Stimulated activated CD8-positive, alpha-beta memory T cell treated with anti-CD3 and anti-CD28 coated beads, Interleukin-7, amount 100 ng/mL, for 4 hours (primary cell): ENCODE measurements at places on chromosomes 2 and 18.

GRCh38 chr2:108270768-108271506 lies 17.8 kb upstream of the SULT1C2 start:
- no peak for DNase-seq

GRCh38 chr2:25265802-25266201 lies 75.9 kb downstream of the DNMT3A start:
- DNase-seq = no peak

DNA sequence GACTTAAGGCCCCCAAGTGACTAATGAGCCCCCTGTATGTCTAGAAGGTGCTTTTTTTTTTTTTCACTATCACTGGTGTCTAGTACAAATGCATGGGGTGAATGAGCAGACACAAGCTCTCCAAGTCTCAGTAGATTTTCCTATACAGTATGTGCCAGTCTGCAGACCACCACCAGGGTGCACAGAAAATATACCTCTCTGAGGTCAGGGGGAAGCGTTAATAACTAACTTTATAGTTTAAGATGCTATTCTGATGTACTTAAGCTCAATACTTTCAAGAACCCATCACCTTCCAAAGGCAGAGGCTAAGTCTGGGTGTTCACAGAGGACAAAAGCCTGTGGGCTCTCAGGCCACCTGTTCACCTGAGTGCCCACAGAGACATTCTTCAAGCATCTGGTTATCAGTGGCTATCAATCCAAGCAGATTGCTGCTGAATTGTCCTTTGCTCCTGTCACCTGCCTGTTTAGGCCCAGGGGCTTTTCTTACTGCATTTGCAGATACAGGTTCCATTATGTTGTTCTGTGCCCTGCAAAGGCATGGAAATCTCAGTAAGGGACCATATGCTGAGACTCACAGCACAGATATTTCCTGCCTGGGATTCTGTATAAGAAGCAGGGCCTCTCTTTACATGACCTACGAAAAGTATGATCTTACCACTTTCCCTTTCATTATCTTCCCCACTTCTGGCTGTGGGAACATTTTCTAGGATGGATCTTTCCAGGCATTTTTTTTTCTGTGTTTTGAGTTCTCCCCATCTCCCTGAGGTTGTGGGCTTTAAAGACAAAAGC lies 534.6 kb downstream of the TNS1 start:
- no peak for DNase-seq

DNA sequence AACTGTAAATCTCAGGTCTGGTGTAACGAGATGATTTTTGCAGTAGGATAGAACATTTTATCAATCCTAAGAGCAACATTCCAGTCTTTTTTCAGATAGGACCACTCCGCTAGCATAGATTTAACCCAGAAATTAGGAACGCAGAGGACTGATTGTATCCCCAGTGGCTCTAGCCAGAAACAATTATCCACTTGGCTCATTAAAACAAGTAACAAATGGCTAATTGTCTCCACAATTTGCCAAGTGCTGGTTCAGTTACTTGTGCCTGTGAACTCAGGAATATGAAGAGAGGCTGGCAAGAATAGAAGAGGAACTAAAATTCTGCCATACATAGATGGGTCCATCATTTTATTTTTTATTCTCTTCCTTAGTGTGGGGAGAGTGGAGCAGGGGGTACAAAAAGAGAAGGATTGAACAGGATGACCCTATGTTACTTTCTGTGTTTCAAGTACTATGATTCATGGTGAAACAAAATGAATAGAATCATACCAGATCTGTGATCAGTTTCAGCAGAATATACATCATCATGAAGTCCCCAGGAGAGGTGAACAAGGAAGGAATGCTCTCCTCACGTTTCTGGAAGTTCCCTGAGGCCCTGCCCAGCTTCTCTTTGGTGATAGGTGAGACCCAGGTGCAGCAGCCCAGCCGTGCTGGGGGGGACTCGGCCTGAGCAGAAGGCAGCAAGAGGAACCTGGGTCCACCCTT lies 121.6 kb downstream of the ARL4C start:
- no peak for DNase-seq

DNA sequence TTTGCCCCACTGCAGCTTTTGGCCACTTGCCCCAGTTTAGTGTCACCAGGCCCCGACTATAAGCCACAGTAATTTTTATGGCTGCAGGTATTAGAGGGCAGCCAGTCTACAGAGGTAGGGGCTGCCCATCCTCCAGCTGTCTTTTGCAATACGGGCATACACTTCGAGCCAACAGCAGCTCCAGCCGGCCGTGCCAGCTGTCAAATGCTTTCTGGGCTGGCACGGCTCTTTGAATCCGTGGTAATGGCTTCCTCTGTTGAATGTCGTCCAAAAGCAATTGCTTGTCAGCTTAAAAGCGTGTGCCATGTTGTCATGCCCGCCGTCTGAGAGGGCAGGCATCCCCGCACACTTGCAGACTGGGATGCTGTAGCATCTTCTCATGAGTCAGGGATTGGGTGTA lies 41.3 kb downstream of the BCL2L11 start:
- no peak for DNase-seq

GRCh38 chr2:144429396-144430112 lies 90.4 kb downstream of the ZEB2 start:
- no peak for DNase-seq

DNA sequence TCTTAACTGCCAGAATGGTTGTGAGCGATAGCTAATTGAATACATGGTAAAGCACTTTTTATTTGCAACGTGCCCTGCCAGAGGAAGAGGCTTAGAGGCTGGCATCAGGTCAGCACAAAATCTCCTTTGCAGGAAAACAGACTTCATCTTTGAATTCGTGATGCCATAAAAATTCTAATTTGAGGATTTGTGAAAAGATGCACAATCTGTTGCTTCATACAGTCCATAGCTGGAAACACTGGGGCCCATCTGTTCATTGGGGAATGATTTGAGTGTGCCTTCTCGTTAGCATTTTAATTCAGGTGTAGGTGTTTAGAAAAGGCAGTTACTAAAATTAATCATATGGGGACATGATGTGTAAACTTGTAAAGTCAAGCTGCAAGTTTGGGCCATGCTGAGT lies 876.0 kb downstream of the SLC4A3 start:
- no peak for DNase-seq

GRCh38 chr2:234427081-234428061 lies 69.5 kb downstream of the ARL4C start:
- DNase-seq = no peak

DNA sequence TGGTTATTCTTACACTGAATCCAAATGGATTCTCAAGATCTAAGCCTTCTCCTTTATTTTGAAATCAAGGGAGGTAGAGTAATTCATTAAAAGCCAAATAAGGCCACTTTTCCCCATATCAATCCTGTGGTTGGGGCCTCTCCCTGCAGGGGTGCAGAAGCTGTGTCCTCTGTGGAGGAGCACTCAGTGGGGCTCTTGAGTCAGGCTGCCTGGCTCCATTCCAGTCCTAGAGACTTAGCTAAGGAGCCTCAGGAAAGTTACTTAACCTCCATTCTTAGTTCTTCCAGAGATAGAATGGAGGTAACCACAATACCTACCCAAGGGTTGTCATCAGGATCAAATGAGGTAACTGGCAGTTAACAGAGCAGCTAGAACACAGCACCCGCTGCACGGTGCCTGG lies 564.3 kb downstream of the CMPK2 start:
- DNase-seq = no peak

GRCh38 chr2:237097326-237097910 lies 11.7 kb downstream of the COPS8 start:
- DNase-seq = no peak

DNA sequence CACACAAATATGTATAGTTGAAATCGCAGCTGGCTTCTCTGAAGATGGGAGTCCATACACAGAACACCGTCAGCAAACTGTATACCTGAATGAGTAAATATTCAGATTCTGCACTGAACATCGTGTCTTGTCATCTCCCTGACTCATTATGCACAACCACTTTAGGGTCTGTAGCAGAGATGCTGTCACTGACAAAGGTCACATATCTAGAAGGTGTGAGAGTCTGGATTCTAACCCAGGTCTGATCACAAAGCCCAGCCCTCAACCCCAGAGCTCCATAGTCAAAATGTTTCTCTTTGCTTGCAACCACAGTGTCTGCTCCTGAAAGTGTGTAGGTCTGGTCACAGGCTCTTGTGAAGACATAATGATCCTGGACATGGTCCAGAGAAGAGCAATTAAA lies 78.3 kb upstream of the PAX8 start:
- DNase-seq = no peak

GRCh38 chr2:2270808-2271415 lies 60.2 kb downstream of the MYT1L start:
- no peak for DNase-seq

DNA sequence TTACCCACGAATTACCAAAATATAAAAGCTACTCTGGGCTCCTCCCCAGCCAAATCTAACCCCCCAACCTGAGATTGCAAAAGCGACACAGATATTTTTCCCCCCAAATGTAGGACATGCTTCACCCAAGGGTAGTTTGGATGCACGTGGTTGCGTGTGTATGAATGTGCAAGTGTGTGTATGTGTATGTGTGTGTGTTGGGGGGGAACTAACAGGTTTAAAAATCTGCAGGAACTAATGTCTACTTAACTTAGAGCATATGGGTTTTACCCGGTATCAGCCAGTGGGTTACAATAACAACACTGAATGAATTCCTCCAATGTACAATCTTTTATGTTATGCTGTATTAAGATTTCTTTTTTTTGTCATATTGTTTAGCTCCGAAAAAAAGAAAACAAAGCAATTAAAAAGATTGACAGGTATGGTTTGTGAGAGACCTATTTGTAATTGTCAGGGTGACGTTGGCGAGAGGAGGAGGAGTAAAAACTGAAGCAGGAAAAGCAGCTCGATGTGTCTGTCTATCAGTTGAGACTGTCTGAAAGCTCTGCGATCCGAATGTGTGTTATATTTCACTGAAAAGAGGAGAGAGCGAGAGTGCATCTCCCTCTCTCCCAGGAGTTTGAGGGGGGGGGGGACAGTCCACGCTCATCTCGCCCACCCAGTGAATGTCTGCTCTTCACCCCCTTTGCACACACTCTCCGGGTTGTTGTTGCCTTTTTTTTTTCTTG lies at the start of gene TSHZ1:
Gene TSHZ1 (plus strand): TSS at position 524 of the 728 bp plus-strand sequence. CDS start 1,080 bp downstream, outside the sequence.
- peak; percentile 43 for DNase-seq

GRCh38 chr2:85978883-85979780 lies 90.3 kb upstream of the ST3GAL5 start:
- DNase-seq = no peak

DNA sequence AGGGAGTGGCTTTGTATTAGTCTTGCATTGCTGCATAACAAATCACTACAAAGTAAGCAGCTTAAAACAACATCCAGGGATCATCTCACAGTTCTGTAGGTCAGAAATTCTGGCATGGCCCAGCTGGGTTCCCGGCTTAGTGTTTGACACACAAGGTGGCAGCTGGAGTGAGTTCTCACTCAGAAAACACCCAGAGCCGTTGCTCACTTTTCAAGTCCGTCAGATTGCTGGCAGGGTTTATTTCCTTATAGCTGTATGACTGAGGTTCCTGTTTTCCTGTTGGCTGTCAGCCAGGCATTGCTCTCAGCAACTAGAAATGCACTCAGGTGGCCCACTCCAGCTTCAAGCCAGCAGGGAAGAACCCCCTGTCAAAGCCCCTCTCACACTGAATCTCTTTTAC lies 324.1 kb downstream of the CCDC178 start:
- no peak for DNase-seq

DNA sequence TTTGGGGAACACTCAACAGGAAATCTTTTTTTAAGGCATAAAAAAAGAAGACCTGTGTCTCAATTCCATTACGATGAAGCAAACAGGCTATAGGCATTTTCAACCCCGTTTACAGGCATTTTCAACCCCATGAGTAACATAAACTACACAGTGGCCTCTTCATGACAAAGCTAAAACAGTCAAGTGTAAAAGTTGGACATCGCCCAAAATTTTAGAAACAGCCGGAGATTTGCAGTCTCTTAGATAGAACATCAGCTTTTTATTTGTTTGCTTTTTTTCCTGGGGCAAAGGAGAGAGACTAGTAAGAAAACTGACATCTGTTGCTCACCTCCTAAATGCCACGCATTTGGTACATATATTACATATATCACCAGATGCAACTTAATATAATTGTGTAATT lies 173.7 kb downstream of the CMPK2 start:
- DNase-seq = no peak

DNA sequence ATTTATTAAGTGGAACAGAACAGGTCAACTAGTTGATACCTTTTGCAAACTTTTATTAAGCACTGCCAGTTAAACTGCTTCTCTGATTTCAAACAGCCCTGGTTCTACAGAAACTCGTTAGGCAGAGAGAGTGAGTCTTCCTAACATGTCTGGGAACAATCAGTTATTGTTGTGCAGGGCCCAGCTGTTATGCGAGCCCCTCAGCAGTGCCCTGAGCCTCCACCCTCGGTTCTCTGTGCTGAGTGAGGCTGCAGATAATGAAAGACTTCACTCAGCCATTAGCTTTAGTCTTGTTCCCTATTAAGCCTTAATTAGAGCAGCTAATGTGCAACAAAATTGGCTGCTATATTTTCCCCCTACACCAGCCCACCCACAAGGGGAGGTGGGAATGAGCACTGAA lies 39.6 kb downstream of the KCTD18 start:
- no peak for DNase-seq

DNA sequence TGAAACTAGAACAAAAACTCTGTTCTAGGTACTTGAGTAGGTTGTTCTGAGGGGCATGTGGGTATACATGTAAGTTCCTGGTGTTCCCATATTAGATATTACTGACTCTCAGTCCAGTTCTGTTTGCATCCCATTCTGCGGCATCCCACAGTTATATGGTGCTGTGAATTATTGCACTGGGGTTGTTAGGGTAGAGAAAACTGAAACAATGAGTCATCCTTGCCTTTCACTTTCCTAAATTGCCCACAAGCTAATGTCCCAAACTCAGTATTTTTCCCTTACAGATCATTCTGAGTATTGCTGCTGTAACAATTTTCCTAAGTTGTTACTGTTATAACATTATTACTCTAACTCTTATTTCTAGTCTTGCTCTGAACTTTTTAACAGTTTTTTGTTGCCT lies 3.0 kb downstream of the WDR75 start:
- no peak for DNase-seq

- DNase-seq = no peak
These were observed 329.3 kb downstream of the ARHGAP15 start for GRCh38 chr2:143458258-143459190.

GRCh38 chr2:111121028-111121827 lies 514 bp downstream of the BCL2L11 start:
- DNase-seq = peak; percentile 27

DNA sequence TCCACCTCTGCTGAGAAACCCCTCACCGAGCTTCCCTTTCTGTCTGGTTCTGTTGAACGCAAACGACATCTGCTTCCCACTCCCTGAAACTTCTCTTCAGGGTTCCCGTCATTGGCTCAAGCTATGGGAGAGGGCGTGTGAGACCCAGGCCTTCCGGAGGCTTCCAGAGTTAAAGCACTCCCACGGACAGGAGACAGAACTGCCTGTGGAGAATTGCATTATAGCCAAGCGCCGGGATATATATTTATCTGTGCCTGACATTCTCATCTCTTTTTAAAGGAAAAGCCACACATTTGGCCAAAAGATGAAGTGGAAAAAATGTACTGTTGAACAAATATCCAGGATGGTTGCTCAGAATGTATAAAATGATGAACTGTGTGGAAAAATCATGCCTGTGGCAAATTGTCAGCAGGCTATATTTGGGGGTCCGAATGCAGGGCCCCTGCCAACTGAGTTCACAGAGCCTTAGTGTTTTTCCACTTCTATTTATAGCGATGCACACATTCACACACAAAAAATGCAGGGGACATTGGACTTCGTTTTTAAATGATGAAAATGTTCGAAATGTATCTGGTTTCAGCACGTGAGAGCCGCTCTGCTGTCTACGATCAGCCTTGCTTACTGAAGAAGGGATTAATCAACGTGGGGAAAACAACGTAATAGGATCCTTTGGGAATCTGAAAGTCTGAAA lies 59.5 kb downstream of the E2F6 start:
- no peak for DNase-seq
